ENCODE measurements at places on chromosomes 12 and 14. TPM values are rescaled to one million over a fixed set of nuclear protein-coding genes. Genes with fewer than 3 reads are reported as not detected.
A peak's percentile ranks its signal among the peaks of the same experiment; 100 is the strongest.

EIF2S3B gene
- 9.2 TPM for total RNA-seq

DNA sequence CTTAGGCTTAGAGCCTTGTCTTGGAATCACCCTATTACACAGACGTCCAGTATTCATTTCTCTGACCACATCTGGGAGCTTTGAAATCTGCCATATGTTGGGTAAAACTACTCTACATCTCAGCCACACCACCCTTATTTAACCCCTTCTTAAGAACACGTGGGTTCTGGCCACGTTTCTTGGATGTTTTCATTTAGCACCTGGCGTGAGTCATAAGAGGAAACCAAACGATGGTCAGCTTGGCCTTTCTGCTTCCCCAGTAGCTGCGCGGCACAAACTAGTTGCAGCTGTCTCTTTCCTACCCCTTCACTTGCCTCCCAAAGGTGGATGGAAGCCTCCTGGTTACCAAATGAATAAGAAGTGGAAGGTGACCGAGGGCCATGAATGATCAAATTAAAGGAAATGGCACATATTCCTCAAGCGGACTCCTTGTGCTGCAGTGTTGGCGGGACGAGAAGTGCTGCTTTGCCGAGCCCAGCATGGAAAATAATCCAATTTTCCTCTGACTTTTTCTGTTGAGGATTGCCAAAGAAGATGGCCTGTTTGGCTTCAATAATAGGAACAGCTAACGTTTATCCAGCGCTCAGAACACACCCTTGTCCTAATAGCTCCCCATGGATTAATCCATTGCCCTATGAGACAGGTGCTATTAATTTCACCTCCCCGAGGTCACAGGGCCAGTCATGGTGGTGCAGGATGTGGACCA, 154.1 kb downstream of the ZNF664 start:
- H3K27me3 ChIP-seq: peaks cover 12% of the 10 kb centered on the region
- H3K36me3 ChIP-seq: no peaks in the 10 kb centered on the region
- no peak overlapping the region for H3K4me3 ChIP-seq
- DNase-seq: no peak
- no peak overlapping the region for H3K27ac ChIP-seq

GRCh38 chr14:103056322-103057027, 874 bp downstream of the CDC42BPB start:
- H3K4me1 ChIP-seq: peaks cover 37% of the 10 kb centered on the region
- peak overlapping the region; percentile 63 for H3K27ac ChIP-seq
- no peaks in the 10 kb centered on the region for H3K27me3 ChIP-seq
- peak overlapping the region; percentile 91 for H3K4me3 ChIP-seq

SMIM41 gene
- total RNA-seq: not detected

APOLD1 gene
- total RNA-seq: not detected

- H3K27ac ChIP-seq: no peak overlapping the region
- no peak overlapping the region for H3K4me3 ChIP-seq
- H3K4me1 ChIP-seq: no peaks in the 10 kb centered on the region
- H3K36me3 ChIP-seq: no peaks in the 10 kb centered on the region
Measured at GRCh38 chr14:100604121-100604501, 16.9 kb upstream of the BEGAIN start.

TTC9 gene
- total RNA-seq: 0.13 TPM

NRL gene
- 4.7 TPM for total RNA-seq

RAN gene
- 1,630 TPM for total RNA-seq

GRCh38 chr12:59182658-59183455, 262.6 kb upstream of the LRIG3 start:
- no peaks in the 10 kb centered on the region for H3K36me3 ChIP-seq
- DNase-seq: no peak
- H3K4me1 ChIP-seq: no peaks in the 10 kb centered on the region
- H3K27me3 ChIP-seq: no peaks in the 10 kb centered on the region
- no peak overlapping the region for H3K4me3 ChIP-seq

DNA sequence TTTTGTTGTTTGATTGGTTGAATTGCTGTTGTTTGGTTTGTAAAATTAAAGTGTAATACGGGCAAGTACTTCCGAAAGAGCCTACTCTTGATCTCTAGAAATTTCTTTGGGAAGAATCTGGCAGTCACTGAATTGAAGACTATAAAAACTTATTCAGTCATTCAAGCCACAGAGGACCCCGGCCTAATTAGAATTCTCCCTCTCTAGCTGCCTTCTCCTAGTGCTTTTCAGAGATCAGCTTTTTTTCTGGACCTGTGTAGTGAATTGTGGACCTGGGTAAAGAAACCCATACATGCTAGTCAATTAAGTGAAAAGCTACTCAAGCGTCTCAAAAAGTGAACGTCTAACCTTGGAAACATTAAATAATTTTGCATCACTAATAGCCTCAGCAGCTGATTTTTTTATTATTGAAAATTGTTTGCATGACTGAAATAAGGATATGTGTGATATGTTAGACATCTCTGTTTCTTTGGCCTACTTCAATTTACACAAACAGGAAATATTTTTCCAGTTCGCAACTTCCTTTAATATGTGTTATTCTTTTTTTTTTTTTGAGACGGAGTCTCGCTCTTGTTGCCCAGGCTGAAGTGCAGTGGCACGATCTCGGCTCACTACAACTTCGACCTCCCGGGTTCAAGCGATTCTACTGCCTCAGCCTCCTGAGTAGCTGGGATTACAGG, 27.2 kb downstream of the EFCAB11 start:
- H3K4me3 ChIP-seq: no peak overlapping the region
- H3K4me1 ChIP-seq: peaks cover 11% of the 10 kb centered on the region
- peaks cover 20% of the 10 kb centered on the region for H3K36me3 ChIP-seq
- H3K27ac ChIP-seq: no peak overlapping the region
- H3K27me3 ChIP-seq: no peaks in the 10 kb centered on the region

- H3K4me1 ChIP-seq: no peaks in the 10 kb centered on the region
- no peak overlapping the region for H3K27ac ChIP-seq
- DNase-seq: no peak
- no peaks in the 10 kb centered on the region for H3K27me3 ChIP-seq
- no peak overlapping the region for H3K4me3 ChIP-seq
Measured at GRCh38 chr12:66550626-66551025, 128.2 kb downstream of the GRIP1 start.

DNA sequence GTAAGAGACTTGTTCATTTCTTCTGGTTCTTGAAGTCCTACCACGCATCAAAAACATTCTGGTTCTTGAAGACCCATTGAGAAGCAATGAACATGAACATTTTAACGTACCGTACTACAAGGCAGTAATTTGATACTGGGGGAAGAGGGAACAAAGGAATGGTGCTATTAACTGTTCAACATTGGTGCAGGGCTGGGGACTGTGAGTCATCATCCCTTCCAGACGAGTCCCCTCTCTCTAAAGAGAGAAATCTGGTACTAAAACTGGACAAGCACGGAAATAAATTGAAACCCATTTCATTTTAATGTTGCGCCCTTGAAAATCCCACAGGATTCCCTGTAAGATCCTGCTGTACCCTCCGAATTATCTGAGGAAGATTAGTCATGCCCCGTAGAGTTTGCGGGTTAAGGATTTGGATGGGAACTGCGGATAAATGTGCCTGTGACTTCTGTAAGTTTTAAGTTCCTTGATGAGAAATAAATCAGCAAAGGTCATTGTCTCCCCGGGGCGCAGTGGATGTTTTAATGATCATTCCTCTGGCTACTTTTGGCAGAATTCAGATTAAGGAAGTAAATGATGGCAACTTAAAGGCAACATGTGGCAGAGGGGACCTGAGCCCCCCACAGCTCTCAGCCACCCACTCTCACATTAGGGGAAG, 78.6 kb downstream of the KCNK13 start:
- no peaks in the 10 kb centered on the region for H3K27me3 ChIP-seq
- no peaks in the 10 kb centered on the region for H3K36me3 ChIP-seq
- no peaks in the 10 kb centered on the region for H3K4me1 ChIP-seq
- DNase-seq: no peak
- H3K4me3 ChIP-seq: no peak overlapping the region

CLEC12A gene
- not detected for total RNA-seq

- no peaks in the 10 kb centered on the region for H3K27me3 ChIP-seq
- H3K27ac ChIP-seq: no peak overlapping the region
- no peak for DNase-seq
- H3K4me1 ChIP-seq: no peaks in the 10 kb centered on the region
- H3K36me3 ChIP-seq: no peaks in the 10 kb centered on the region
Measured at GRCh38 chr14:87013583-87013982, 979.4 kb downstream of the GALC start.

DNA sequence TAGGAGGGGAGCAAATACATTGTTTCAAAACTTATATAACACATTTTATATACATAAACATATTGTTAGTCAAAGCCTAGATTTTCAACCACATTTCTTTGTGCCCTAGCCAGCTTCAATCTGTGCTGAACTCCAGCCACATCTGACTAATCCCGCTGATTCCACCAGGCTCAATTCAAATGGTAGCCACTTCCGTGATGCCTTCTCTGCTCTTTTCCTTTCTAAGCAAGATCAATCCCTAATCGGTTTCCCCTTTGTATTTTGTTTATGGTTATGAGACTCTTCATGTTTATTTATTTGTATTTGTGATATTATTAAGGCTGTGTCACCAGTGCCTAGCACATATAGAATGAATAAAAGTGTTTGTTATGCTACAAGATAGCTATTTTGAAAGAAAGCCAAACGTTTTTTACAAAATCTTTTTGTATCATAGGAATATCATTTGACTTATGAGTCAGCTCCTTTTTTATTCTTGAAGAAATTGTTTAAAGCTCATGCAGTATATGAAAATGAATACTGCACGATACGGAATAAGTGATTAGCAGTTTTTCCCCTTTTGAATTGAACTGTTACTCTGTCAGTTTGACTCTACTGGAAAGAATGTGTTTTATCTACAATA, 110.2 kb downstream of the PLEKHA5 start:
- no peaks in the 10 kb centered on the region for H3K27me3 ChIP-seq
- H3K27ac ChIP-seq: no peak overlapping the region
- DNase-seq: no peak

KRT75 gene
- total RNA-seq: not detected

DNA sequence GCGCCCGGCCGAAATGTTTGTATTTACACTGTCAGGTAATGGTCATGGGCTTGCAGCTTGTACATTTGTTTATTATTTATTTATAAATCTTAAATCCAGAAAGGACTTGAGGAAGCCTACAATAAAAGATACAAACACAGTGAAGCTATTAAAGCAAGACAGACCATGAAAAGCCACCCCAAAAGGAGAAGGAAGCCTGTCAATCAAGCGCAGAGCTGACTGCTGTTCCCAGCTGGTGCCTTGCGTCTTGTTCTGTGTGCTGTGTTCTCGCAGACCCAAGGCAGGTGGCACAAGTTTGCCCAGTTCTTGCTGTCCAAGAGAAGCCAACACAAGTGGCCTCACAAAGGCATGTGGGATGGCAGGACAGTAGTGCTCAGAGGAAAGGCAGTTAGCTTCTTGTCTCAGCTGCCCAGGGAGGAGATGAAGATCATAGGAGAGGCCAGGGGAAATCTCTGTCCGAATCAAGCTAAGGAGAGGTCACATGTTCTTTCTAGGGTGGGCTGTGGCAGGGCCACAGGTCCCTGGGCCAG, 73.2 kb downstream of the SLC25A47 start:
- peaks cover 35% of the 10 kb centered on the region for H3K4me1 ChIP-seq
- H3K4me3 ChIP-seq: no peak overlapping the region
- DNase-seq: no peak
- no peaks in the 10 kb centered on the region for H3K36me3 ChIP-seq
- no peak overlapping the region for H3K27ac ChIP-seq

DNA sequence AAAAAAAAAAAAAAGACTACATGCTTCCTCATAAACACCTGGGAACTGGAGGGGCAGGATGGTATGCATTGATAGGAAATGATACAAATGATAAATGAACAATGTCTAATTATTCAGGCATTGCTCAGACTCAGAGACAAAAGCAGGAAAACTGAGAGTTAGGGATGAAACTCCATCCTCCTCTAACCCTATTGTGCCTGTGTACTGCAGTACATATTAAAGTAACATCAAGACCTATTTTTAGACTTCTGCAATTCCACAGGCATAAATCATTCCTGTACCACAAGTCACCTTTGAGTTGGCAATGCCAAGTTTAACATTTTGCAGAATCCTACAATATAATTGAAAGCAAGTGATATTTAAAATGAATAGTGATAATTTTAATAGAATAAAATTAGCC, 156.5 kb upstream of the USP15 start:
- H3K27ac ChIP-seq: no peak overlapping the region
- H3K4me1 ChIP-seq: no peaks in the 10 kb centered on the region

GRCh38 chr12:53004178-53004577, 2.1 kb upstream of the EIF4B start:
- no peaks in the 10 kb centered on the region for H3K27me3 ChIP-seq
- DNase-seq: no peak
- no peaks in the 10 kb centered on the region for H3K36me3 ChIP-seq

GRCh38 chr12:110248096-110248447, 33.0 kb upstream of the ATP2A2 start:
- H3K36me3 ChIP-seq: no peaks in the 10 kb centered on the region
- H3K4me3 ChIP-seq: peak overlapping the region; percentile 49
- peaks cover 71% of the 10 kb centered on the region for H3K4me1 ChIP-seq
- peak overlapping the region; percentile 96 for H3K27ac ChIP-seq
- H3K27me3 ChIP-seq: no peaks in the 10 kb centered on the region

RNASE2 gene
- 0.69 TPM for total RNA-seq

GIT2 gene
- total RNA-seq: 18.4 TPM

- no peak for DNase-seq
- no peak overlapping the region for H3K27ac ChIP-seq
- H3K4me3 ChIP-seq: no peak overlapping the region
- H3K27me3 ChIP-seq: no peaks in the 10 kb centered on the region
- peaks cover 1% of the 10 kb centered on the region for H3K36me3 ChIP-seq
Measured at GRCh38 chr12:95953000-95953399, 9.9 kb downstream of the AMDHD1 start.

TSPAN19 gene
- total RNA-seq: not detected

DENND5B gene
- total RNA-seq: 18.7 TPM

All from HepG2 (cell line).